ENCODE measurements at places on chromosomes 4 and X.
A peak's percentile ranks its signal among the peaks of the same experiment; 100 is the strongest.

- DNase-seq = no peak
These were observed 2.9 kb downstream of the LRPAP1 start for GRCh38 chr4:3529363-3529762.

DNA sequence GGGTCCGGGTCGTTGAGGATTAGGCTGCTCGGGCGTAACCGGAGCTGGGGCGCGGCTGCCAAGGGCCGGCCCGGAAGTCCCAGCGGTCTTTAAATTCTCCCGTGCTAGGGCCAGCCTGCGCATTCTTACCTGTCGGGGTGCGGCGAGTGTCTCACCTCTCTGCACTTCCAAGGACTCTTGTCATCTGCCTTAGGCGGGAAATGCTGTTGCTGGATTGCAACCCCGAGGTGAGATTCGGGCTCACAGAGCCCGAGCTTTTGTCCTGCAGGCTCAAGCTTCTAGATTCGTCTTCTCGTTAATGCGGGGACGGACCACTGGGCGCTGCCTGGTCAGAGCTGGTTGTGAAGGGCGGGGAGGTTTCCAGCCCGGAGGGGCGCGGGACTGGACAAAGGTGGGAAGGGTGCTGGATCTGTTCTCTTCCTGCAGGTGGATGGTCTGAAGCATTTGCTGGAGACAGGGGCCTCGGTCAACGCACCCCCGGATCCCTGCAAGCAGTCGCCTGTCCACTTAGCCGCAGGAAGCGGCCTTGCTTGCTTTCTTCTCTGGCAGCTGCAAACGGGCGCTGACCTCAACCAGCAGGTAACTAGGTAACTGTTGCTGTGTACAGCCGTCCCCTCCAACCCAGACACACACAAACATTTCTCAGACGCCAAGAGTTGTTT is at the start of gene ANKRD37:
Gene ANKRD37 (plus strand): TSS at position 118 of the 662 bp plus-strand sequence. CDS start 83 bp downstream, at position 201.
- peak; percentile 71 for DNase-seq

- no peak for DNase-seq
These were observed 24.4 kb upstream of the SLC25A43 start for GRCh38 chrX:119374736-119375135.

DNA sequence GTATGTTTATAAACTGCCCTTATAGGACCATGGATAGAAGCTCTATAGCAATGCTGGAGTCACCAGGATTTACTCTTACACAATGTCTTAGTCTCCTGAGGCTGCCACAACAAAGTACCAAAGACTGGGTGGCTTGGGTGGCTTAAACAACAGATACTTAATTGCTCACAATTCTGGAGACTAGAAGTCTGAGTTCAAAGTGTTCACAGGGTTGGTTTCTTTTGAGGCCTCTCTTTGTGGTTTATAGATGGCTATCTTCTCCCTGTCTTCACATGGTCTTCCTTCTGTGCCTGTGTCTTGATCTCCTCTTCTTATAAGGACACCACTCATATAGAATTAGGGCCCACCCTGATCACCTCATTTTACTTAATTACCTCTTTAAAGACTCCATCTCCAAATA is 2.0 kb upstream of the TRPC3 start:
- DNase-seq = no peak

DNA sequence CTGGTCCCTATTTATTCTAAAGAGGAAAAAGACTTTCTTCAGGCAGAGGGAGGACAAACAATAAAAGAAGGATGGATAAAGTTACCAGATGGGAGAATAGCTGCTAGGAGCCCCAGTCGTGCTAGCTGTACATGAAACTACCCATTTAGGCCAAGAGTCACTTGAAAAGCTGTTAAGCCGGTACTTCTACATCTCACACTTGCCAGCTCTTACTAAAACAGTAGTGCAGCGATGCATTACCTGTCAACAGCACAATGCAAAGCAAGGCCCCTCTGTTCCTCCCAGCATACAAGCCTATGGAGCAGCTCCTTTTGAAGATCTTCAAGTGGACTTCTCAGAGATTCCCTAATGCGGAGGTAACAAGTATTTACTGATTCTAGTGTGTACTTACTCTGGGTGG is 1138.8 kb downstream of the ARAP2 start:
- no peak for DNase-seq

GRCh38 chr4:181647396-181648147 is 595.6 kb upstream of the TENM3 start:
- DNase-seq = no peak

- no peak for DNase-seq
These were observed 10.6 kb downstream of the HMX1 start for GRCh38 chr4:8860892-8861575.

DNA sequence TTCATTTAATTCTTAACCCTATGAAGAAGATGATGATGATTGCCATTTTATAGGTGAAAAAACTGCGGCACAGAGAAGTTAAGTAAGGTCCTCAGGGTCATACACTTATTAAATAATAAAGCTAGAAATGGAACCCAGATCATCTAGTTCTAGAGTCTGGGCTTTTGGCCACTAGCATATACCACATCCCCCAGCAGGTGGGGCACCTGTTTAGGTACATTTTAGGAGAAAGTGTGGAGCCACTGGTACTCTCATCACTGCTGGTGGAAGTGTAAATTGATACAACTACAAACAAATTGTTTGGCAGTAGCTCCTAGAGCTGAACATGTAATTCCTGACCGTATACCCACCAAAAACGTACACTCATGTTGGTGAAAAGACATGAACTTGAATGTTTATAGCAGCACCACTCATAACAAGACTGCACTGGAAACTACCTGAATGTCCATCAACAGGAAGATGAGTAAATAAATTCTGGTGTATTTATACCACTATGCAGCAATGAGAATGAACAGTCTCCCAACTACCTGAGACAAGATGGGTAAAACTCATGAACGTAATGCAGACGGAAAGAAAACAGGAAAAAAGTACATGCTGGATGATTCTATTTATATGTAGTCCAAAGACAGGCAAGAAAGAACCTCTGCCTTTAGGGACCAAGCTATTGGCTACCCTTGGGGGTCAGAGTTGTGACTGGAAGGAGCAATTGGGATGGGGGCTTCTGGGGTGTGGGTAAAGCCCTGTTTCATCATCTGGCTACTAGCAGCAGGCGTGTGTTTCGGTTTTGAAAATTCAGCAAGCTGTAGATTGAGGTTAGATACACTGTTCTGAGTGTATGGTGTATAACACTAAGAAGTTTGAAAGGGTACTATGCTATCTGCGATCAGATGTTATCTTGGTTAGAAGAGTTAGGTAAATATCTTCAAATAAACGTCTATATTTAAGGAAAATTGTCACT is 72.3 kb upstream of the ADGRG2 start:
- DNase-seq = no peak

DNA sequence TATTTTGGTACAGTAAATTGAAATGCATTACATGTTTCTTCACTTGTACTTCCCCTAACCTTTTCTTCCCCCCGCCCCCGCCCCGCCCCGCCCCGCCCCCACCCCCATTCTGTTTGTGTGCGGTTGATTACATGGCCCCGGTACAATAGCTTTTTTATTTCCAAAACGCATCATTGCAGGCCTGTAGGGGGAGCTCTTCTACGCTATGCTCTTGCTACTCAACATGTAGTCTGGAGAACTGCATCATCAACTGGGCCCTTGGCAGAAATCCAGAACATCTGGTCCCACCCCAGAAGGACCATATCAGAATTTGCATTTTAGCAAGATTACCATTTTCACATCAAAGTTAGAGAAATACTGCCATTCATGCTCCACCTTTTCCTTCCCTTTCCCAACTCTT is 333.3 kb upstream of the DDX53 start:
- DNase-seq = peak; percentile 45

- DNase-seq = no peak
These were observed 25.1 kb upstream of the TEX13D start for GRCh38 chrX:124307253-124307907.

- no peak for DNase-seq
These were observed 33.8 kb upstream of the EGFL6 start for GRCh38 chrX:13535376-13536165.

DNA sequence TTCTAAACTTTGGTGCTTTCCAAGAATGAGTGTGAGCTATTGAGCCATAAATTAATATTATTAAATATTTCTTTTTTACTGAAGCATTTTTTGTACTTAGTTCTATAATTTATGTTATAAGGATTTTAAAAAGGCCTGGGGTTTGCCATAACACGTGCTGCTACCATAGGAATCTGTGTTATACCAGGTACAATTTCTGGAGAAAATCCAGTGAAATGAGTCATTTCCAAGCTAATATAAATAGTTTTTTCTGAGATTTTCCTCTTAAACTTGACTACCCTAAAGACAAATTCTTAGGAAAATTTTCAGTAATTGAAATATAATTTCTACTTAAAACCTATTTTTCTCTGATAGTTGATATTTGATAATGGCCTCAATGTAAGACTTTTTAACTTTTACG is 130.8 kb downstream of the TLL1 start:
- DNase-seq = peak; percentile 9

DNA sequence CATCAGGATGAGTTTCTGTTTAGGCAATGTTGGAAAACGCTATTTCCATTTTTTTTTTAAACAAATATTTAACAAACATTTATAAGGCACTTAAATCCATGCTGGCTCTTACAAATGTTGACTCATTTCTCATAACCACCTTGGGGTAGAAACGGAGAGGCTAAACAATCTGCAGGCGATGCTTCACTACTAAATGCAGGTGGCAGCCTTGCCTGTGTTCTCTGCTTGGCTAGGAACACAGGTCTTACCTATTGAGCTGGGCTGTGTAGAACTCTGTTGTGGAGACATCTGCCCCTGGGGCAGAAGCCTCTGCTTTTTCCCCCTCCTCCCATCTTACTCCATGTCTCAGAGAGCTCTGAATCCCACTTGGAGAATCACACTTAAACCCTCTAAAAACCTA is 1.4 kb upstream of the CXCL1 start:
- DNase-seq = peak; percentile 43

DNA sequence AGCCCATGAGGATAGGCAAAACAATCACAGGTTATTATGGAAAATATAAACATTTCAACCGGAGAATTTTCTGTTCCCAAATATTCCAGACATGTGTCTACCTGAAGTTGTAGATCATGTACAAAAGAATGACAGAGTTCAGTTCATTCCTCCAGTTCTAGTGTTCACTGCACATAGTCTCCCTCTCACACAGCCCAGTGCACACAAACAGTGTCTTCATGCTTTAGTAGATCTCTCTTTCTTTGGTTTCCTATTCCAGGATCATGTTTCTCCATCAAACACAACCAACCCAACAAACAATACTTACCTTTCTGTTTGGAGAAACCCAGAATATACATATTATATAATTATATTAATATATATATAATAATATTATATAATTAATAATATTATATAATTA is 671.9 kb downstream of the TRIML1 start:
- DNase-seq = no peak

- peak; percentile 28 for DNase-seq
These were observed 51.6 kb downstream of the WDFY3 start for GRCh38 chr4:84914686-84915395.

GRCh38 chr4:169986369-169986768 is 39.8 kb downstream of the MFAP3L start:
- no peak for DNase-seq

DNA sequence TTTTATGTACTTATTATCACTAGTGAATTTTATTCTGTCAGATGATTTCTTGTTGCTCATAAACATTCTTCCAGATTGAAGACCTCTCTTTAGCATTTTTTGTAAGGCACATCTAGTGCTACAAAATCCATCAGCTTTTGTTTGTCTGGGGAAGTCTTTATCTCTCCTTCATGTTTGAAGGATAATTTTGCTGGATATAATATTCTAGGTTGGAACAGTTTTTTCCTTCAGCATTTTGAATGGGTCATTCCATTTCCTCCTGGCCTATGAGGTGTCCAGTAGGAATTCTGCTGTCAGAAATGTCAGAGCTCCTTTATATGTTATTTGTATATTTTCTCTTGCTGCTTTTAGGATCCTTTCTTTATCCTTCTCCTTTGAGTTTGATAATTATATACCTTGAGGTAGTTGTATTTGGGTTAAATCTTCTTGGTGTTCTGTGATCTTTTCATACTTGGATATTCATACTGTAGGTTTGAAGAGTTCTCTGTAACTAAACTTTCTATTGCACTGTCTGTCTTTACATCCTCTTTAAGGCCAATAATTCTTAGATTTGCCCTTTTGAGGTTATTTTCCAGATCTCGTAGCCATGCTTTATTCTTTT is 58.3 kb downstream of the PTPN13 start:
- no peak for DNase-seq

All from dermis blood vessel endothelial cell (primary cell).